NCI-H187 (cell line): ENCODE measurements at places on chromosomes 1 and 21.

- no peak for DNase-seq
Measured at GRCh38 chr1:230794431-230794830, 47.2 kb downstream of the CAPN9 start.

- no peak for DNase-seq
Measured at GRCh38 chr1:231828182-231828920, 201.8 kb downstream of the DISC1 start.

DNA sequence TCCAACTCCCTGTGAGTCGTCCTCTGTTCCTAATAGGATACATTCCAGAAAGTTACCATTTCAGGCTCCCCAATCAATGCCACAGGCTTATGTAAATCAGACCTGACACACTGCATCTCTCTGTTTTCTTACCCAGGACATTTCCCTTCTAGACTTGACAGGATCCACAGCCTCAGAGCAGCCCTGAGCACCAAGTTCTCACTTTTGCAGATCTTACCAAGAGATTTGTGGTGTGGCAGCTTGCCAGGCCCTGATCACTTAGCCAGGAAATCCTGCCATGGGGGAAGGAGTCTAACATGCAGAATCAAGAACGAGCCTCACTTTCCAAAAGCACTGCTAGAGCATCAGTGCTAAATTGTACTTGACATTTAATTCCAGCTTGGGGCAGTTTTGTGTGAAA lies 202.9 kb downstream of the TBX15 start:
- no peak for DNase-seq

DNA sequence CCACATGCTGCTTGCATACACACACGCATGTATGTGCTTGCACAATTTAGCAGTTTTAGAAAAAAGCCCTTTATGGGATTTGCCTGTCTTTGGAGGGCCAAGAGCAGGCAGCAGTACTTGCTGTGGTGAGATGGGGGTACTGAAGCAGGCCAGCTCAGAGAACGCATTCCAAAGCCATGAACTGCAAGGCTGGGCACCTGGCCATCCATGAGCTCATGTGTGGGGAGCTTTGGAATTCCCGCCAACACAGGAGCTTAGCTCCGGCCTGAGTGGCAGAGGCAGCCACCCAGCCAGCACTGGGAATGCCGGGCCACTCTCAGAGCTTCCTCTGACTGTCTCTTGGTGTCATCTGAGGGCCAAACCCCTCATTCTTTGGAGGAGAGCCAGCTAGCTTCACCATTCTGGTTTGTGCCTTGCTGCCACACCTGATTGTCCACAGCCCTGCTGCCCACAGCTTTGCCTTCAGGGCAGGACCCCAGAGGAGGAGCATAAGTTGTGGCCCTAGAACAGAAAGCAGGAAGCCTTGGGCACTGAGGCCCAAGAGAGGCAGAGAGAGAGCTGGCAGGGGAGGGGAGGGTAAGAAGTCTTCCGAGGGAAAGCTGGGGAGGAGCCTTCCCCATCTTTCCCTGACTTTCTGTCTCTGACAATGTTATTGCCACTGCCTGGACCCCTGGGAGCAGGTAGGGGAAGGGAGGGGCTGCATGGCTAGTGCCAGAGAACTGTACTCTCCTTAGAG lies 92.1 kb upstream of the POU3F1 start:
- DNase-seq: no peak

DNA sequence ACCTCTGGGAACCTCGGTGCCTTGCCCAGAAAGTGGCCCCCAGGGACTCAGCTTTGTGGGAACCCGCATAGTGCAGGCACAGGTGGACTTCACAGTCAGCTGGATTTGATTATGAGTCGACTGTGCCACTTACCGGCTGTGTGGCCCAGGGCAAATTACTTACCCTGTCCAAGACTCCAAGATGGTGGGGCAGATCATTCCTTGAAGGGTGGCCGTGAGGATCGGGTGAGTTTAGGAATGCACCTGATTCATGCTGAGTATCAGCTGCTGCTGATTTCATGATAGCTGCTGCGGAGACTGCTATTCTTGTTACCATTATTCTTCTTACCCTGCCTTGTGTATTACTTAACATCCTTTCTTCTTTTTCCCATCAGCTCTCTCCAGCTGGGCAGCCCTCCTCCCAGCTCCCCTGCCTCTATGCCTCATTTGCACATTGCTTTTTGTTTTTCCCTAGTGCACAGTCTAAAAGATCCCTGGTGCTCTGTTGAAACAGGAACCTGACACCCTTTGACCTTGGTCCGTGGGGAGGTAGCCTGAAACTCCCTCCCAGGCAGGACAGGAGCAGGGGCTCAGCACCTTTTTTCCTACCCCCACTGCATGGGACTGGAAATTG lies 40.5 kb upstream of the FHAD1 start:
- no peak for DNase-seq

GRCh38 chr1:117067533-117068370 lies 7.6 kb downstream of the TTF2 start:
- DNase-seq: no peak

GRCh38 chr1:54575161-54575560 lies 27.1 kb downstream of the ACOT11 start:
- no peak for DNase-seq

DNA sequence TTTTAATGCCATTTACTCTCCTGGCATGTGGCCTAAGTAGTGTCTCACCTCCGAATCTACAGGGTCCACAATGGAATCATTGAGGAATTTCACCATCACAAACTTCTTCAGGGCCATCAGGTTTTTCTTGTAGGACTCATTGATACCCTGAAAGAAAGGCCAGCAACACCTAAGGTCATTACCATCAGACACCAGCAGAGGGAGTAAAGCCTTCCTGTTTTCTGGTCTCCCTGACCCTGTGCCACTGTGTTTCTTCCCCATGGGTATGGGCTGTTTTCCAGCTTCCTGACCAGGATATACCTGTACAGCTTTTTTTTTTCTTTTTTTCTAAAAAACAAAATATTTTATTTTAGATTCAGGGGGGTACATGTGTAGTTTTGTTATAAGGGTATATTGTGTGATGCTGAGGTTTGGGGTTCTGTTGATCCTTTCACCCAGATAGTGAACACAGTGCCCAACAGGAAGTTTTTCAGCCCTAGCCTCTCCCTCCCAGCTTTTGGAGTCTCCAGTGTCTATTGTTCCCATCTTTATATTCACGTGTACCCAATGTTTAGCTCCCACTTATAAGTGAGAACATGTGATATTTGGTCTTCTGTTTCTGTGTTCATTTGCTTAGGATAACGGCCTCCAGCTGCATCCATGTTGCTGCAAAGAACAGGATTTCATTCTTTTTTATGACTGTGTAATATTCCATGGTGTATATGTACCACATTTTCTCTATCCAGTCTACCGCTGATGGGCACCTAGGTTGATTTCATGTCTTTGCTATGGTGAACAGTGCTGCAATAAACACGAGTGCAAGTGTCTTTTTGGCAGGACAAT lies 18.3 kb downstream of the PPT1 start:
- no peak for DNase-seq

- DNase-seq: no peak
Measured at GRCh38 chr1:183327434-183328290, 90.5 kb downstream of the NMNAT2 start.

DNA sequence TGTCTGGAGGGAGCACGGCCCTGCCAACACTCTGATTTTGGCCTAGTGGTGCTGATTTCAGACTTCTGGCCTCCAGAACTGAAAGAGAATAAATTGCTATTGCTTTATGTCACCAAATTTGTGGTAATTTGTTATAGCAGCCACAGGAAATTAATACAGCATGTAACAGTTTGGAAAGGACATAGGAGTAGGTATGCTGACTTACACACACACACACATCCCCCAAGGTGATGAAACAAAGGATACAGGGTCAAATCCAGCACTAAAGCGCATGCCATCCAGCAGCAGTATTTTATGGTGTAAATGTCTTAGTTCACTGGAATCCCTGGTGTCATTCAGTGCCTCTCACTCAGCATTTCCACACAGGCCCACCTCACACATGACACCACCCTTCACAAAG lies 72.2 kb upstream of the MAN1A2 start:
- no peak for DNase-seq

DNA sequence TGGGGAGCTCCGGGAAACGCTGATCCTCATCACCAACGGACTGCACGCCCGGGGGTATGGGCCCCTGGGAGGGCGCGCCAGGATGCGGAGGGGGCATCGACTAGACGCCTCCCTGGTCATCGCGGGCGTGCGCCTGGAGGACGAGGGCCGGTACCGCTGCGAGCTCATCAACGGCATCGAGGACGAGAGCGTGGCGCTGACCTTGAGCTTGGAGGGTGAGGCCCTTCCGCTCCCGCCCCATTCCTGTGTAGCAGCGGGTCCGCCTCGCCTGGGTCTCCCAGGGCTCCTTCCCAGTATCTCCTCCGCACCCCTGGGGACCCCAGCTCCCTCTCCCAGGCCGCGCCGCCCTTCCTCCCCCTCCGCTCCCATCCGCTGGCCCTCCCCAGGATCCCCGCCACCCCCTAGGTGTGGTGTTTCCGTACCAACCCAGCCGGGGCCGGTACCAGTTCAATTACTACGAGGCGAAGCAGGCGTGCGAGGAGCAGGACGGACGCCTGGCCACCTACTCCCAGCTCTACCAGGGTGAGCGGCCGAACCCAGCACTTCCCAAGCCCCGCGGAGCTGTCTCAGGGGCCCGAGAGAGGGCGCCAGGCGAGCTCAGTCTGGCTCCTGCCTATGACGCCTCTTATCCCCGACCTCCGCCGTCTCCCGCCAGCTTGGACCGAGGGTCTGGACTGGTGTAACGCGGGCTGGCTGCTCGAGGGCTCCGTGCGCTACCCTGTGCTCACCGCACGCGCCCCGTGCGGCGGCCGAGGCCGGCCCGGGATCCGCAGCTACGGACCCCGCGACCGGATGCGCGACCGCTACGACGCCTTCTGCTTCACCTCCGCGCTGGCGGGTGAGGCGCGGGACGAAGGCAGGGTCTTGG lies 5.0 kb downstream of the HAPLN2 start:
- no peak for DNase-seq

DNA sequence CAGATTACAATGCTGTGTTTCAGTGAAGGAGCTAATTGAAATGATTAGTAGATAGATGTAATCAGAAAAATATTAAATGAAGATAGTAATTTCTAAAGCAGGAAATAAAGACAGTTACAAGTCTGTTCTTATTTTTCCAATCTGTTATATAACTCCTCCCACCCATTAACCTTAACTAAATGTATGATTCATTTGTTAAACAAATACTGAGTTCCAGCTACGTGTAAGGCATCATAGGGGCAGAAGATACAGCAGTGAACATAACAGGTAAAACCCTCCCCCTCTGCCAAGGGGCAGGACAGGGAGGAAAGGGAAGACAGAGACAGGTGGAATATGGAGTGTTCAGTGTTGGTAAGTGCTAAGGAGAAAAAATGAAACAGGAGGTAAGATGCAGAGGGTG lies at the start of gene FAM177B:
Gene FAM177B, plus strand, starts transcription at position 231 of the 400 bp plus-strand sequence. CDS start 9,344 bp downstream, outside the sequence.
- no peak for DNase-seq

- no peak for DNase-seq
Measured at GRCh38 chr1:159919236-159919865, 6.0 kb downstream of the TAGLN2 start.
